ENCODE measurements at places on chromosomes 1 and 21.

- DNase-seq, result no peak
Observed at GRCh38 chr1:30788580-30789387, 31.2 kb upstream of the LAPTM5 start.

DNA sequence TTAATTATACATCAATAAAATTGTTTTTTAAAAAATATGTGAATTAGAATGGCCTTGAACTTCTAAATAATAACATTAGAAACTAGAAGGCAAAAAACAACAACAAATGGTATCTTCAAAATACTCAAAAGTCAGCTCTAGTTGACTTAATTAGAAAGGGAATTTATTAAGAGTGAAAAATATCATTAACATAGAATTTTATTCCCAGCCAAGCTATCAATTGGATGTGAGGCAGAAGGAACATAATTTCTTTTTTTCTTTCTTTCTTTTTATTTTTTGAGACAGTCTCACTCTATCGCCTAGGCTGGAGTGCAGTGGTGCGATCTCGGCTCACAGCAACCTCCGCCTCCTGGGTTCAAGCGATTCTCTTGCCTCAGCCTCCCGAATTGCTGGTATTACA, 51.2 kb upstream of the CAPZB start:
- no peak for DNase-seq

GRCh38 chr1:91171898-91172297, 150.1 kb upstream of the ZNF644 start:
- DNase-seq, result no peak

DNA sequence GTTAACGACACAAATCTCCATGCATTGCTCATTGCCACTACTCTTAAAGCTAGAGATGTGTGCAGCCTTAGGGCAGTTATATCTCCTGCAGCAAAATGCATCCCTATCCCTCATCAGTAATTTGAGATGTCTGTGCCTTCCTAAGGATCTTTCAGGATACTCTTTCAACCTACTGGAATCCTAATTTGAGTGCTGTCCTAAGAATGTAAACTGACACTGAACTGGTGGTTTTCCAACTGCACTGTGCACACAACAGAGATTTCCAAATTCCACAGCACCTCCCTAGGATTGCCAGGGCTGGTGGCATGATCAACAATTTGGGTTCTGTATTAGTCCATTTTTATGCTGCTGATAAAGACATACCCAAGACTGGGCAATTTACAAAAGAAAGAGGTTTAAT, 193.9 kb downstream of the LTN1 start:
- no peak for DNase-seq

- no peak for DNase-seq
Observed at GRCh38 chr1:190478149-190479049, 735 bp upstream of the BRINP3 start.

GRCh38 chr1:16209847-16210407, 2.5 kb downstream of the ARHGEF19 start:
- no peak for DNase-seq

- no peak for DNase-seq
Observed at GRCh38 chr1:3805038-3805437, 8.7 kb upstream of the LRRC47 start.

- no peak for DNase-seq
Observed at GRCh38 chr1:42913426-42914091, 45.1 kb downstream of the SLC2A1 start.

DNA sequence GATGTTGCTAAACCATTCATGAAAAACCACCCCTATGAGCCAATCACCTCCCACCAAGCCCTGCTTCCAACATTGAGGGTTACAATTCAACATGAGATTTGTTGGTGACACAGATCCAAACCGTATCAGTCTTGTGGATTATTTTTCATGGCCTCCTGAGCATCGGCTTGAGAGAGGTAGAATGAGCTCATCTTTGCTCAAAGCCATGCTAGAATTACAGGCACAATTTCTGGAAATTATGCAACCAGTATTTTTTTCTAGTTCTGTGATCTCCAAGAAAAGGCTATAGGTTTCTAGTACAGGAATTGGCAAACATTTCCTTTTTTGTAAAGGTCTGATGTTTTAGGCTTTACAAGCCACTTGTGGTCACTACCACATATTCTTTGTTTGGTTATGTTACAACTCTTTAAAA, 219.4 kb downstream of the DUSP10 start:
- no peak for DNase-seq

DNA sequence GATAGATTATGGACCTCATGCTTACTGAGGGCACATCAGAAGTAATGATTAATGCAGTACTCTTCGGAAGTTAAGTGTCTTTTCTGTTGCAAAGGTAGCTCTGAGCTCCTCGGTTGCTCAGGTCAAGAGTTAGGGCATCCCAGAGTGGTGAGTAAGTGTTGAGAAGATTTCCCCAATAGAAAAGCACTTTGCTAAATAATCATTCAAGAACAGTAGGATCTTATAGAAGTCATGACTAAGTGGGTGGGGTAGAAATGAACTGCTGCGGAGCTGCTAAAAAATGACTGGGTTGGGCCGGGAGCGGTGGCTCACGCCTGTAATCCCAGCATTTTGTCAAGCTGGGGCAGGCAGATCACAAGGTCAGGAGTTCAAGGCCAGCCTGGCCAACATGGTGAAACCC, 648.6 kb upstream of the CAMK1G start:
- DNase-seq, result no peak

GRCh38 chr1:224592636-224593582, 23.2 kb upstream of the CNIH3 start:
- DNase-seq, result no peak

DNA sequence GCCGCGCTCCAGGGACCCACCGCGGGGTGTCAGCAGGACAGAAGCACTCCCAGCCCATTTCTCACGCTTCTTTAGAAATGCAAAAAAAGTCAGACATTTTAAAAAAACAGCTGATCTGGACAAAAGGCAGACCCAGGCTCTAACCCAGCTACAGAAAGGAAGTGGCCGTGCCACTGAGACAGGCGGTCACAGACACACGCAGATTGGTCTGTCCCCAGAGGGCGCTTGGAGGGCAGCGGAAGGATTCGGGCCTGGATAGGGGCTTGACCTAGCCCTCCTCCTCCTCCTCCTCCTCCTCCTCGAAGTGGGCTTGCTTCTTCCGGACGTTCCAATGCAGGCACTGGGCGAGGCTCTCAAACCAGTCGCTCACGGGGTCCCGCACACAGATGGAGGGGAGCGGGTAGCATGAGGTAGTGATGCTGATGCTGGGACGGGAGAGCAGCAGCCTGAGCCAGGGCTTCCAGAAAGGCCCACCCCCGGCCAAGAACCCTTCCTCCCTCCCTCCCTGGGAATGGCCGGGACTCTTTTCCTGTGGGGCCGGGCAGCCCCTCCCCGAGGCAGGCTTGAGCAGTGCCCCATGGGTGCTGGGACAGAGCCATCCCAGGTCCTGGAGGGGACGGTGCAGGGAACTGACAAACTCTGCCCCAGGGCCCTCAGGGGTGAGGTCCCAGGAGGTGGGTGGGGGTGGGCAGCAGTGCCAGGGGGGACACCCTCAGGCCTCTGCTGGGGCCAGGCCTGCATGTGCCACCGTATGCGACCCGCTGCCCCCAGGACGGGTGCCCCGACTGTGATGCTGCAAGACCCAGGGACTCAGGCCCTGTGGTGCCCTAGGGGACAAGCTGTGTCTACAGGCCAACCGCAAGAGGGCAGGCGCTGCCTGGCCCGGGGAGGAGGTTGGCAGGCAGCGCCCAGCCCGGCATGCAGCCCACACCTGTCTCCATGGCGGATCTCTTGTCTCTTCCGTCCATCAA, 25.3 kb downstream of the NADK start:
- DNase-seq, result no peak

DNA sequence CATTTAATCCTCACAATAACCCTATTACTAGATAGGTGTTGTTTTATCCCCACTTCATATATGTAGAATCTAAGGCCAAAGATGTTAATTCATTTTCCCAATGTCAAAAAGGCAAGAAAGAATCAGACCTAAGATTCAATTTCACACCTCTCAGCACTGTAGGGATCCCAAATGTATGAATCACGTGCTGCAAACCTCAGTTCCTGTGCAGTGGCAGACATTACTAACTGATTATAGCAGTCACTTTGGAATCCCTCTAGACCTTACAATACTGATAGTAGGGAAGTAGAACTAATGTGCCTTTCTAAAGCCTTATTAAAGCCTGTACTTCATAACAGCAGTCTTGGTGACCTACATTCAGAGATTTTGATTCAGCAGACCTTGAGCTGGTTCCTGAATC, 2.3 kb downstream of the C1orf87 start:
- no peak for DNase-seq

DNA sequence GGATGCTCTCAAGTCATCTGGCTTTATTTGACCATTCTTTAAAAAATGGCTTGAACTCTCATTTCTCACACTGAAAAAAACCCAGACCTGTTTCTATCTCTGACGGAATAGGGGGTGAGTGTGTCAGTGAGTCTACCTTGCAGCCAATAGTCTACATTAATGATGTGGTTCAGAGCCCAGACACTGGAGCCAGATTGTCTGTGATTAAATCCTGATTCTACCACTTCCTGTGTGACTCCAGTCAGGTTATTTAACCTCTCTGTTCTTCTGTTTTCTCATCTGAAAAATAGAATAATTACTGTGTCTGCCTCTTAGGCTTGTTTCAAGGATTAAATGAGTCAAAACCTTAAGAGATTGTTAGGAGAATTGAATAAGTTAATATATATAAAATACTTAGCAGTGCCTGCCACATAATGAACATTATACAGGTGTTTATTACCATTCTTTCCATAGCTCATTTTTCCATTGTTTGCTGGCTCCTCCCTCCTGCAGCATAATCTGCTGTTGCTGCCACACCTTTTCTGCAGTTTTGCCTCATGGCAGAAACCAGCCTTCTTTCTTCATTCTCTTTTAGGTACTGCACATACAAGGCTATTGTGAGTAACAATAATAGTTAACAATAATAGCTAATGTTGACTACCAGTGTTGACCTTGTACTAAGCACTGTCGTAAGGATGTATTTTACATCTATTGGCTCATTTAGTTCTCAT, 157.6 kb upstream of the IVNS1ABP start:
- no peak for DNase-seq

DNA sequence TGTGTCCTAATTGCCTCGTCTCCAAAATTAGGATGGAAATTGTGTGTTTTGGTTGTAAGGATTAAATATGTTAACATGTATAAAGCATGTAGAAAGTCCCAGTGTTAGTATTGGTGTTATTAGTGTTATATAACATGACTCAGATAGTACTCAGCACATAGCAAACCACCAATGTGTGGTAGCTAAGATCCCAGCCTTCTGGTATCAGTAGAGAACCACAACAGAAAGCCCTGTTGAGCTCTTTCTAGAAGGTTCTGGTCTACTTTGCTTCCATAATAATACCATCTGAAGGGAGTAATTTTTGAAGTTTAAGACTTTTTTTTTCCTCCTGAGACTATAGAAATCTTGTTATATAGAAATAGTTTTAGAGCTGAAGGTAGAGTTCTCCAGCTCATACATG, 259.3 kb upstream of the SGIP1 start:
- no peak for DNase-seq

DNA sequence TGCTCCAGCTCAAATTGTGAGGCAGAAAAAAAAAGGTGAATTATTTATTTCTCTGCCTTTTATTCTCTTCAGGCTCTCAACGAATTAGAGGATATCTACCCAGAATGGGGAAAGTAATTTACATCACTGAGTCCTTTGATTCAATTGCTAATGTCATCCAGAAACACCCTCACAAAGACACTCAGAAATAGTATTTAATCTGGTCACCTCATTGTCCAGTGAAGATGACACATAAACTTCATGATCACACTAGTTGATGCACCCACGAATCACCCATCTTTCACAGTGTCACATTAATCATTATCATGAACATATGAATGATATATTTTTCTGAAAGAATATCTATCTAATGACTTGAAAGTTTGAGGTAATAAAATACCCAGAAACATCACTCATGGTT, 868.5 kb downstream of the BRINP3 start:
- no peak for DNase-seq

GRCh38 chr1:239603530-239603929, 217.2 kb downstream of the CHRM3 start:
- DNase-seq, result no peak

GRCh38 chr1:71324671-71325267, 243.9 kb upstream of the ZRANB2 start:
- DNase-seq, result no peak

DNA sequence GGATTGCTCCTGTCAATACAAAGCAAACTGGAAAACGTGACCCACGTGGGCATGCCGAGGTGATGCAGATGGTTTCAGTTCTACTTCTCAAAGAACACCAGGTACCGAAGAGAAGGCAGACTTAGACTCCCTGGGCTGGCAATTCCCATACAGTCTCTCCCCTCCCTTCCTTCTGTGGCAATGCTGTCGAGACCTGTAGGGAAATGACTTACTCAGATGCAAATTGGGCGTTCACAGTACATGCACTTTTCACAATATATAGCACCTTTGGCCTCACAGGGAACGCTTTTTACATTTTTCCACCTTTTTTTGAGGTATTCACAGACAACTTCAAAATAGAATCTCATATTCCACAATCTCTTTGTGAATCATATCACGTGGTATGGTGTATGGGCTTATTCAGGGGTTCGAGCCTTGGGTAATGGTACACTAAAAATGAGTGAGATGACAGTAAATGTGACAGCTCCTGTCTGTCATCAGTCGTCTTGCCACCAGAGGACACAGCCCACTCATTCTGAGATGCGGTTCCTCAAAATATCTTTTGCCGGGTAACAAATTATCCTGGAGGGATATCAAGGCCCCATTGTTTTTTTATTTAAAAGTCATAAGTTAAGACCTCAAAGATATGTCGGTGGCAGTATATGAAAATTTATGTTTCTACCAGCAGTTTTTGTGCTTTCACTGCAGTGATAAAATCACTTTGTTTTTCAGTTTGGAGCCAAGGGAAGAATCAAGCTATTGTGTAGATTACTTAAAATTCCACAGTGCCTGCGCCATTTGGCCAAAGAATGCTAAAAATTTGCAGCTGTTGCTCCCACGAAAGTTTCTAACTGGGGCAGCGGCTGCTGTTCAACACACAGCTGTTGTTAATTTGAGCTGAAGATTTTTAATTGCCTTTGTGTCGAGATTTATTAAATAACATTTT, 168.4 kb downstream of the ZZZ3 start:
- no peak for DNase-seq

GRCh38 chr1:234775477-234776246, 165.7 kb upstream of the IRF2BP2 start:
- DNase-seq, result no peak

- DNase-seq, result no peak
Observed at GRCh38 chr1:65196926-65197325, 48.9 kb downstream of the AK4 start.

DNA sequence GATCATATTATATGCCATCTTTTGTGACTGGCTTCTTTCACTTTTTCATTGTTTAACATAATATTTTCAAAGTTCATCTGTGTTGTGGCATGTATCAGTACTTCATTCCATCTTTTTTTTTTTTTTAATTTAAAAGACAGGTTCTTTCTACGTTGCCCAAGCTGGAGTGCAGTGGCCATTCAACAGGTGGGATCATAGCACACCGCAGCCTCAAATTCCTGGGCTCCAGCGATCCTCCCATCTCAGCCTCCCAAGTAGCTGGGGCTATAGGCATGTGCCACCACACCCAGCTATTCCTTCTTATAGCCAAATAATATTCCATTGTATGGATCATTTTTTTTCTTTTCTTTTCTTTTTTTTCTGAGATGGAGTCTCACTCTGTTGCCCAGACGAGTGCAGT, 34.6 kb upstream of the ZNF281 start:
- no peak for DNase-seq
